Esophagus muscularis mucosa (tissue), 4 donors: ENCODE measurements at places on chromosomes 5 and 9. TPM values are rescaled to one million over a fixed set of nuclear protein-coding genes. Genes with fewer than 3 reads are reported as not detected.

The DAPK1 gene
- 51.7 TPM for total RNA-seq

- no peak for DNase-seq
Measured at GRCh38 chr9:105103776-105104175, 140.7 kb upstream of the SLC44A1 start.

GRCh38 chr9:84174486-84174885, 166.1 kb downstream of the SLC28A3 start:
- DNase-seq: no peak

DNA sequence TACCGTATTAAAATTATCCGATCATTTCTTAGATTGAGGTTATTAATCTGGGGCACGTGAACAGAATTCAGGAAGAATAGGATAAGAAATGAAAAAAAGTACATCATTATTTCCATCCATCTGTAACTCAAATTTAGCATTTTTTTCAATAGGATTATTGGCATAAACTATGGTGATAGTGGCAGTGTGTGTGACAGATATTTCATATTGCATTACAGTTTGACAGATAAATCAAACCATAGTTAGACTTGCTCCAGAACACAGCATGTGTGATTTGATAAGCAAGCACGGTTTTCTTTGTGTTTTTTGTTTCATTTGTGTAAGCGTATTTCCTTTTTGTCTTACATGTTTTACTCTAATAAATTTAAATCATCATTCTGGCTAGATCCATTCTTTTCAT, 155.0 kb downstream of the CDH9 start:
- DNase-seq: no peak

The RASEF gene
- 0.19 TPM for total RNA-seq

- DNase-seq: no peak
Measured at GRCh38 chr9:84481636-84482218, 141.2 kb upstream of the SLC28A3 start.

DNA sequence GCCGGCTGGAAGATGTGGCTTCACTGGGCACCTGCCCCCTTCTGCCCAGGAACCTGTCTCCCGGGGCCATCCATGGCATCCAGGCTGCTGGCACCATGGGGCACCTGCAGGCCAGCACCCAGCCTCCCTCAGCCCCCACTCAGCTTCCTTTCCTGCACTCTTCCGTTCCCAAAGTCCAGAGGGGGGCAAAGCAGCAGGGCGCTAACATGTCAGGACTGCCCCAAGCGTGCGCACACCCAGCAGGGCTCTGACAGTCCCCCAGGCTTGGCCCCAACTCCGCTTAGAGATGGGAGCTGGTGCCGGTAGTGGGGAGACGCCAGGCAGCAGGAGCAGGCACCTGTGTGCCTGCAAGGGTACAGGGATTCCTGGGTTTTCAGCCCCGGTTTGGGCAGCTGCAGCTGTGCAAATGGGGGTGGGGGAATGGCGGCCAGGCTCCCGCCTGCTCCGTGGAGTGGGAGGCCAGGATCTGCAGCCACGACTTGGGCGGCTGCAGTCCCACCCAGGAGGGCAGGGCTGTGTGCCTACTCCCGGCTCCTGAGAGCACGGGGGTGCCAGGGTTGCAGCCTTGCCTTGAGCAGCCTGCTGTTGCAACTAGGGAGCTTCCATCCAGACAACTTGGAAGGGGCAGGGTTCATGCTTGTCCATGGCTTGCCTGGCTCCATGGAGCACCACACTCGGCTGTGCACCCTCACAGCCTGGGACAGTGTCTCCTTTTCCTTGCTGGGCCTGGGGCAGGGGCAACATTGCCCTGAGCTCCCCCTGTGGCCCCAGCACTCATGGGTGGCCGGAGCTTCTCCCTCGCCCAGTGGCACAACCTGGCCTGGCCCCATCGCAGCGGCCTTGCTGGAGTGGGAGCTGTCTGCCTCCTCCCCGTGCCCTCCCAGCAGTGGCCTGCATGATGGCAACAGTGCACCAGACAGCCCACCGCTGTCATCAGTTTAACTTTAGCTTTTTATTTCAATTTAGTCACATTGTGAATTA, 561.1 kb downstream of the MTRR start:
- DNase-seq: no peak
